Hematopoietic multipotent progenitor cell (in vitro differentiated cells): ENCODE measurements at places on chromosomes 4 and X.

DNA sequence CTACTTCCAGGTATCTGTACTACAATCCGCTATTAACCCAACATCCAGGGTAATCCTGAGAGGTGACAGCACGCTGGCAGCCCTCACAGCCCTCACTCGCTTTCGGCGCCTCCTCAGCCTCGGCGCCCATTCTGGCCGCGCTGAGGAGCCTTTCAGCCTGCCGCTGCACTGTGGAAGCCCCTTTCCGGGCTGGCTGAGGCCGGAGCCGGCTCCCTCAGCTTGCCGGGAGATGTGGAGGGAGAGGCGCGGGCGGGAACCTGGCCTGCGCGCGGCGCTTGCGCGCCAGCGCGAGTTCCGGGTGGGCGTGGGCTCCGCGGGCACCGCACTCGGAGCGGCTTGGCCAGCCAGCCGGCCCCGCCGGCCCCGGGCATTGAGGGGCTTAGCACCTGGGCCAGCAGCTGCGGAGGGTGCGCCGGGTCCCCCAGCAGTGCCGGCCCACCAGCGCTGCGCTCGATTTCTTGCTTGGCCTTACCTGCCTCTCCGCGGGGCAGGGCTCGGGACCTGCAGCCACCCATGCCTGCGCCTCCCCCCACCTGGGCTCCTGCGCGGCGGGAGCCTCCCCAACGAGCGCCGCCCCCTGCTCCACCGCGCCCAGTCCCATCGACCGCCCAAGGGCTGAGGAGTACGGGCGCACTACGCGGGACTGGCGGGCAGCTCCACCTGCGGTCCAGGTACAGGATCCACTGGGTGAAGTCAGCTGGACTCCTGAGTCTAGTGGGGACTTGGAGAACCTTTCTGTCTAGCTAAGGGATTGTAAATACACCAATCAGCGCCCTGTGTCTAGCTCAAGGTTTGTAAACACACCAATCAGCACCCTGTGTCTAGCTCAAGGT is 87.3 kb downstream of the PRSS12 start:
- no peak for DNase-seq

- no peak for DNase-seq
Observed at GRCh38 chrX:50697691-50698090, 116.3 kb downstream of the SHROOM4 start.

- DNase-seq: no peak
Observed at GRCh38 chr4:23920716-23921446, 31.0 kb upstream of the PPARGC1A start.

- no peak for DNase-seq
Observed at GRCh38 chr4:75612306-75612705, 18.0 kb downstream of the CDKL2 start.
